Uterus (tissue), 4 donors: ENCODE measurements at places on chromosomes 12 and 14.
A peak's percentile ranks its signal among the peaks of the same experiment; 100 is the strongest.

GRCh38 chr12:97151481-97151880 lies 244.4 kb downstream of the NEDD1 start:
- DNase-seq: no peak

DNA sequence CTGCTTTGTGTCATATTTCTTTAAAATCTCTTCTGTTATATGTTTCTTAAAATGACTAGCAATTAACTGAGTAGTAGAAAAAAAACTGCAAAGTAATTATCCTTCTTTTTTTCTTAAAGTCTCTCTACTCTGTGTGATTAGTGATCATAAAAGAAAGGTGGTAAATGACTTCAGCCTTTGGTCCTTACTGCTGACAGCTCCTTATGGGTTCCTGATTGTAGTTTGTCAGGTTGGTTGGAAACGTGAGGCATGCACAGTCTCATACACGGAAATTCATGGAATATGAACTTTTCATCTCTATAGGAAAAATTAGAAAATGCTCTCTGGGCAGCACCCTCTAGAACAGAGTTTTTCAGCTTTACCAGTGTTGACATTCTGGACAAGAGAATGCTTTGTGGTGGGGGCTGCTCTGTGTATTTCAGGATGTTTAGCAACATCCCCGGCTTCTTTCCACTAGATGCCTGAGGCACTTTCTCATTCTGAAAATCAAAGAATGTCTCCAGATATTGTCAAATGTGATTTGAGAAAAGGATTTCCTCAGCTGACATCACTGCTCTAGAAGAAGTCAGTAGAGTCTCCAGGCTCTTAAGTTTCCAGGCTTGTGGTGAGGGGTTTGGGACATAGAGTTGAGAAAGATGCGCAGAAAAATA lies 121.0 kb downstream of the PIK3C2G start:
- DNase-seq: no peak

DNA sequence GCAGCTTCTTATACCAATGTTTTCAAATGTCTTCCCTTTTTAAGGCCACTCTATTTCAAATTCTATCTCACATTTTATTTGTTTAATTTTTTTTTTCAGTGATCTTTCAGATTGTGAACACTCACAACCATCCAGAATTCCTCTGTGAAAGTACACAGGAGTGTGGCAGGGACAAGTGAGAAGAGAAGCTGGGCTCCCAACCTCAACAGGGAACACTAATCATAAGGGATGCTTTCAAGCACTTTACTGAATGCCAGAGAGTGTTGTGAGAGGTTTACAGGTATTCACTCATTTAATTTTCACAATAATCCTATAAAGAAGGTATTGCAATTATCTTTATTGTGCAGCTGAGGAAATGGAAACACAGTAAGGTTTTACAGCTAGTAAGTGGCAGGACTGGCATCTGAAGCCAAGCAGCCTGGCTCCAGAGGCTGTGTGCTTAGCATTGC lies 60.1 kb upstream of the PYGL start:
- no peak for DNase-seq

- DNase-seq: no peak
These were observed 42.4 kb downstream of the RALGAPA1 start for GRCh38 chr14:35766700-35767082.

DNA sequence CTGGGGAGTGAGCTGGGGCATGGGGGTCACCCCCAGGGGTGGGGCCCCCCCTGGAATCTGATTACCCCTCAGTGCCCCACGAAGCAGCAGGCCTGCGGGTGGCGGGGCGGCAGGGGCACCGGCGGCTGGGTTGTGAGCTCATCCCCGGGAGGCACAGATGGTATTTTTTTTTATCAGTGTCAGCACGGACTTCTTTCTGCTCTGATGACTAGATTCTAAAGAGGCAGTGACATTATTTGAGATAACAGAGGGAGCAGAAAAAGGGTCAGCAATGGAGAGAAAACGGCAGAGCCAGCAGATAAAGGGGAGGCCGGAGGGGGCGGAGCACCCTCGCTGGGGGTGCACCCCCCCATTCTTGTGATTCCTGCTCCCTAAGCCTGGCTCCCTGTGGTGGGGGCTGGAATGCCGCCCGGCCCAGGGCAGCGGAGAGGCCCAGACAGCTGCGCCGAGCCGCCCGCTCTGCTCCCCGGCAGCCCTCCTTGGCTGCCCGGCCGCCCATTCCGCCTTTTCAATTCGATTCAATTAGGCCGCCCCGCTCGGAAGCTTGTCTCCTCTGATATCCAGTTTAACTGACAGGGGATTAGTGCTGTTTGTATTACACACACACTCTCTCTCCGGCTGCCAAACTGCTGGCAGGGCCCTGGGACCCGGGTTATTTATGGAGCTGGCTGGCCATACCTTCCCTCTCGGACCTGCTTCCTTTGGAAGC lies 32.9 kb downstream of the MVK start:
- no peak for DNase-seq

- no peak for DNase-seq
These were observed 15.5 kb upstream of the NTN4 start for GRCh38 chr12:95805864-95806671.

- no peak for DNase-seq
These were observed 105.4 kb upstream of the HIF1A start for GRCh38 chr14:61589691-61590581.

DNA sequence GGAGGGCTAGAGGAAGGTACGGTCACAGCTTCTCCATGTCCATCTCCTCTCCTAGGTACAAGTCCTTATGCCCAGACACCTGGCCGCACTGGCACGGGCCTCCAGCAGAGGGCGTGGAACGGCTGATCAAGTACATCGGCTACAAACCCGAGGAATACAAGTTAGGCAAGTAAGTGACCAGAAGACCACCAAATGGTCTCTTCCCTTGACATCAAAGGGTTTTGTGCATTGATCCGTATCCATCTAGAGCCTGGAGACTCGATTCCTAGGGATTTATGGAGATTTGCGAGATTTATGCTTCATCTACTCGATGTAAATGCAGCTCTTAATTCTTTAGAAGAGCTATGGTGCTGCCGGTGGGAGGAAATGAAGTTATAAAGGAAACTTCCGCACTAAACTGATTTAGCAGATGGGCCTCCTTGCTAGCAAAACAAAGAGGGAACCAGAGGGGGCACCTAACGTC lies 44.2 kb downstream of the KCTD10 start:
- peak; percentile 85 for DNase-seq

- DNase-seq: no peak
These were observed 2.9 kb upstream of the CACNA1C start for GRCh38 chr12:2049604-2050540.

DNA sequence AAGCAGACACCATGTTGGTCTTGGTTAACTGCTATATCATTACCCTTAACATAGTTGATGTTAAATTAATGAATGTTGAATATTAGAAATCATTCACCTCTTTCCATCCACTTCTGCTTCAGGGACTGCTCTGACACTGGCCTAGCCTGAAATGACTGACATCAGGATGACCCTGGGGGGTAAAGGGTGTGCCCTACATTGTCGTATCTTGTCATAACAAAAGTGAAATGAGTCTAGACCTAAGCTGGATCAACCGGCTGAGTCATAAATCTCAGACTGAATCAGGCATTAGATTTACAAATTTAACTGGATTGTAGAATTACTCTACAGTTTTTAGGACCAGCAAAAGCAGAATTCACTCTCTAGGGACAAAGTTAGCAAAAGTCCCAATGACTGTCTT lies 35.3 kb downstream of the KICS2 start:
- no peak for DNase-seq

DNA sequence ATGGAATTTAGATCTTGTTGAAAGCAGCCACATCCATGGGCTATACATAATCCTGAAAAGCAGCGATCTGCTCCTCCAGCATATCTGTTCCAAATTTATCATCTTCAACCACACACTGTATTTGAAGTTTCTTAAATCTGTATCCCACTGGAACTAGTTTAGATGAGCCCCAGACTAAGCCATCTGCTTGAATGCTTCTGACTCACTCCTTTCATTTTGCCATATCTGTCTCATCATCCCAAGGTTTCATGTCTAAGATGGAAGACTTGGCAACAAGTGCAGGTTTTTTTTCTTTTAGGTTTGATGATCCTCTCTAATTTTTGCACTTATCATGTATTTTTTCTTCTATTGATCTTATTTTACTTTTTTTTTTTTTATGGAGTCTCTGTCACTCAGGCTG lies 54.4 kb upstream of the TMEM263 start:
- DNase-seq: no peak

GRCh38 chr12:88893801-88894200 lies 313.5 kb upstream of the KITLG start:
- DNase-seq: no peak

DNA sequence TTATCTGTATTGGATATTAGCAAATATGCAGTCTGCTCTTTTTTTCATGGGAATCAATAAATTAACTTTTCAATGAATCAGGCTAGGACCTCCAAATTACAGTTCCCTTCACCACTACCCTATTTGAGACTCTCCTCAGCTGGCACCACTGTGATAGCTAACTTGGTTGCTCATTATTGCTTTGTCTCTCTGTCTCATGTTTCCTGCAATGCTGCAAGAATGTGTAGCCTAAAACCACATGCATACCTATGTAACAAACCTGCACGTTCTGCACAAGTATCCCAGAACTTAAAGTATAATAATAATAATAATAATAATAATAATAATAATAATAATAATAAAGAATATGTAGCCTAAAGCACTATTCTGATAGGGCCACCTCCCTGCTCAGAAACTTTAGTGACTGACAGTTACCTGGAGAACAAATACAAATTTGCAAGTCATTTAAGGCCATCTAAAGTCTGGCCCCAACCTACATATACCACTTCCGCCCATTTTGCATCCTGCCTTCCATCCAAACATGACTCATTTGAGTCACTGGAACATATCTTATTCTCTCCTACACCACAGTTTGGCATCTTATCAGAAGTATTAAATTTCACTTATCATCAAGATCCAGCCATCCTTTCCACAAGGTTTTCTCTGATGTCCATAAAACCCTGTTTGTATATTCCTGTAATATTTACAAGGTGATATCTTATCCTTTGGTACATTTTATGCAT lies 215.1 kb downstream of the LRRK2 start:
- DNase-seq: no peak

- no peak for DNase-seq
These were observed 938.0 kb upstream of the FLRT2 start for GRCh38 chr14:84591827-84592445.
